ENCODE measurements at places on chromosomes 13 and 19.
A peak's percentile ranks its signal among the peaks of the same experiment; 100 is the strongest.

DNA sequence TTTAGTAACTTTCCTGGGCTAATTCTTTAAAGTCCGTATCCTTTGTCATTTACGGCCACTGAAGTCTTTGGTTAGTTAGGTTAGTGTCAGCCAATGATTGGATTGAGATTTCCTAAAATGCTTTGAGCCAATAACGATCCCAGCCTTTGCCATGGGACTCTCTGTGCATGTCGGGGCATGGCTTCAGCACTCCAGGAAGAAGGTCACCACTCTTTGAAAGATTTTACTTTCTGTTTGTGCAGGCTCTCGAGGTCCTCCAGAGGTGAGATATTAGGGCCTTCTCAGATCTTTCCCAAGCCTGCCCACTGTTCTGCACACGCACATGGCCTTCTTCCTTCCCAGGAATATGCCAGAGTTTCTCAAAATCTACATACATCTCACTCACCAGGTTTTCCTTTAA, 153.7 kb upstream of the ARGLU1 start:
- DNase-seq, result no peak

GRCh38 chr19:52741951-52742485, 7.2 kb upstream of the ZNF611 start:
- DNase-seq, result no peak

GRCh38 chr13:98658131-98658530, 81.2 kb upstream of the STK24 start:
- DNase-seq, result no peak

- DNase-seq, result no peak
These were observed 721.5 kb upstream of the KLHL1 start for GRCh38 chr13:70829748-70830147.

GRCh38 chr19:17232258-17232657, 6.2 kb downstream of the OCEL1 start:
- DNase-seq, result no peak

DNA sequence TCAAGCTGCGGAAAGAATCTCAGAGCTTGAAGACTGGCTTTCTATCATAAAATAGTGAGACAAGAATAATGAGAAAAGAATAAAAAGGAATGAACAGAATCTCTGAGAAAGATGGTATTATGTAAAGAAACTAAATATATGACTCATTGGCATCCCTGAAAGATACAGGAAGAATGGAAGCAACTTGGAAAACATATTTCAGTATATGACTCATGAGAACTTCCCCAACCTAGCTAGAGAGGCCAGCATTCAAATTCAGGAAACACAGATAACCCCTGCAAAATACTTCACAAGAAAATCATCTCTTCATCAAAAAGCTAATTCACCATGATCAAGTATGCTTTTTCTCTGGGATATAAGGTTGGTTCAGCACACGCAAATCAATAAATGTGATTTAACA, 2318.0 kb downstream of the PCDH9 start:
- DNase-seq, result no peak

GRCh38 chr19:18846862-18847548, 15.2 kb downstream of the UPF1 start:
- DNase-seq, result peak; percentile 73

DNA sequence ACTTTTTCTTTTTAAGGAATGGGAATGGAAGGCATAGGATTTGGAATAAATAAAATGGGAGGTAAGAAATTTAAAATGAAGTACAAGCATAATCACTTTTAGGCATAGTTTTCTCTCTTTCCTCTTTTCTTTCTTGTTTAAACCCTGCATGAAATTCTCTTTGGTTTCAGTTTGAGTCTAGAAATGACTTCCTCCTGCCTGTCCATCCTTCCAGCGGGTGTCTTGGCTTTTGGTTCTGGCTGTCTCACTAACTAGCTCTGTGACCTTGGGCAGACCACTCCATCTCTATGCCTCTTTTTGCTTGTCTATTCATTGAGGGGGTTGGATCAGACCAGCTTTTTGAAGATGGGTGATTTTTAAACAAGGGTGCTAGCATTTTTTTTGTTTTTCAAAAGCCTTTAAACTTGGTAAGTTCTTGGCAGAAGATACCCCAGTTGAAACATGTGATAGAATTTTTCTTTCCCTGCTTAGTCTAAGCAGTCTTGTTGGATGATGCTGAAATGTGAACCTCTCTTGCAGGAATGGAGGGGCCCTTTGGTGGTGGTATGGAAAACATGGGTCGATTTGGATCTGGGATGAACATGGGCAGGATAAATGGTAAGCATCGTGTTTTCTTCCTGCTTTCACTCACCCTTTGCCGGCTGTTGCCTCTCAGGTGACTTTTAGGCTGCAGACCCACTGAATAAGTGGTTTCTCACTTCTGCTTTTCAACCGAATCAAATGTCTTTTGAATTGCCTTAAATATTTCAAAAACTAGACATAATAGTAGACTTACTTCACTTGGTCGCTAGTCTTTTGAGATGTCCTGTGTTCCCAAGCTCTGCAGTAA, 28.6 kb downstream of the PRAM1 start:
- no peak for DNase-seq

DNA sequence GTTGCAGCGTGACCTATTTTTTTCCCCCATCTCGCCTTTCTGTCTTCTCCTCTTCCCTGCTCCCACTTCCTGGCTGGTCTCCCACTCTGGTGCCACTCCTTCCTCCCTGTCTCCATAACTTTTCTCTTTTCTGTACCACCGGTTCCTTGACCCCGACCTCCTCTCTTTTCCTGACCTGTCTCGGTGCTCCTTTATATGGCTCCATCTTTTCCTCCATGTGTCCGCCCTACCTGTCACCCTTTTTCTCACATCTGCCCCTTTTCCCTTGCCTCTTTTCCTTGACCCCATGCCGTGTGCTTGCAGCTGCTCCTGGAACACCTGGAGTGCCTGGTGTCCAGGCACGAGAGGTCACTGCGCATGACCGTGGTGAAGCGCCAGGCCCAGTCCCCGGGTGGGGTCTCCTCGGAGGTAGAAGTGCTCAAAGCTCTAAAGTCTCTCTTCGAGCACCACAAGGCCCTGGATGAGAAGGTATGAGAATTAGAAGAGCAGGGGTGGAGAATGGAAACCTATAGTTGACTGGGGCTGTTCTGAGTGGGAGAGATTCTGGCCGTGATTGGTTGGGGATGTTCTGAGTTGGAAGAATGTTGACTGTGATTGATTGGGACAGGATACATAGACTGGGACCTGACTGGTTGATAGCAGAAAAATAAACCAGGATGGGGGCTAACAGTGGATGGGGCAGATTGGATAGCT, 9.3 kb downstream of the PPFIA3 start:
- no peak for DNase-seq

- DNase-seq, result no peak
These were observed 463.8 kb upstream of the ARGLU1 start for GRCh38 chr13:107031716-107032115.

GRCh38 chr13:18233783-18234299, 947.8 kb downstream of the TUBA3C start:
- no peak for DNase-seq

GRCh38 chr13:109043636-109044035, 414.2 kb downstream of the MYO16 start:
- no peak for DNase-seq

DNA sequence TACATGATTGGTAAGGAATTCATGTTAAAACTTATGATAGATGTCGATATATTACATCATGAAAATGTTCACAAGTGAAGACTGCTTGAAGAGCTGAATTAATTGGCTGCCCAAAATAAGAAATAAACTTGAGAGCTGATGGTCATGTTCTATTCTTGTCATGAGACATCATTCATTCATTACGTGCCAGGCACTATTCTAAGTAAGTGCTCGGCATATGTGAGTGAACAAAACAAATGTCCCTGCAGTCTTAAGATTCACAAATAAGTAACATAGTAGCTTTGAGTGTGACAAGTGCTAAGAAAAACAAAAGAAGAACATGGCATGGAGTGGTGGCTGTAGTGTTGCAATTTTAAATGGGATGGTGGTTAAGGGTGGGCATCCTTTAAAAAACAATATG, 329.3 kb downstream of the SUCLA2 start:
- DNase-seq, result no peak

DNA sequence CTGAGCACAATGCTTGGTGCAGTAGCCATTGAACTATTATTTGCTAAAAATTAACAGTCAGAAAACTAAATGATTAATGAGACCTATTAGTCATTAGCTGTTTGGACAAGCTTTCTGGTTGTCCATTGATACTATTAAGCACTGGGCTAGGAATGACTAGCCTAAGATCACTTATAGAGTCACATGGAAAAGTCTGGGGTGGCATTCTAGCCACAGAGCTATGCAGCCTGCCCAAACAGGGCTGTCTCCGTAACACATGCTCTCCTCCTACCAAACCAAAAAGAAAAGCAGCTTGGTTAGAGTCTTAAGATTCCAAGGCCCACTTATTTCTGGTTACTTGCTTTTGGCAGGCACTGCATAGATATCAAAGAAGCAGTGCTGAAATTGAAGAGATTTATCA, 193.5 kb upstream of the NBEA start:
- DNase-seq, result no peak

DNA sequence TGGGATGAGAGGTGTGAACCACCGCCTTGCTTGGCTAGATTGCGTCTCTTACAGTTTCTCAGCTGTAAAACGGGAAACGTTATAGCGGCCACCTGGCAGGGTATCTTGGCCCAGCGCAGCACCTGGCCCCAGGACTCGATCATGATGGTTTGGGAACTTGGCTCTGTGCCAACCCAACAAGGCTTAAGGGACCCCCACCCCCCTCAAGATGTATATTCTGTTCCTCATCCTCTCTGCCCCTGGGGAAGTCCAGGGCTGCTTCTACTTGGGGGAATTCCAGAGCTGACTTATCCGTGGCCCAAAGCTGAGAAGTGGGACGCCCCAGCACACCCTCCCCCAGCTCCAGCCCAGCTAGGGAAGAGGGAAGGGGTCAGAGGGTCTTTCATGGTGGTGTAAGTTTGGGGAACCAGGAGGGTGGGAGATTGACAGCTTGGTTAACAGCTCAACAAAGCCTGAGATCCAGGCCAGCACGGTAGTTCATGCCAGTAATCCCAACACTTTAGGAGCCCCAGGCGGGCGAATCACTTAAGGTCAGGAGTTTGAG, 695 bp downstream of the ICAM1 start:
- DNase-seq, result no peak

DNA sequence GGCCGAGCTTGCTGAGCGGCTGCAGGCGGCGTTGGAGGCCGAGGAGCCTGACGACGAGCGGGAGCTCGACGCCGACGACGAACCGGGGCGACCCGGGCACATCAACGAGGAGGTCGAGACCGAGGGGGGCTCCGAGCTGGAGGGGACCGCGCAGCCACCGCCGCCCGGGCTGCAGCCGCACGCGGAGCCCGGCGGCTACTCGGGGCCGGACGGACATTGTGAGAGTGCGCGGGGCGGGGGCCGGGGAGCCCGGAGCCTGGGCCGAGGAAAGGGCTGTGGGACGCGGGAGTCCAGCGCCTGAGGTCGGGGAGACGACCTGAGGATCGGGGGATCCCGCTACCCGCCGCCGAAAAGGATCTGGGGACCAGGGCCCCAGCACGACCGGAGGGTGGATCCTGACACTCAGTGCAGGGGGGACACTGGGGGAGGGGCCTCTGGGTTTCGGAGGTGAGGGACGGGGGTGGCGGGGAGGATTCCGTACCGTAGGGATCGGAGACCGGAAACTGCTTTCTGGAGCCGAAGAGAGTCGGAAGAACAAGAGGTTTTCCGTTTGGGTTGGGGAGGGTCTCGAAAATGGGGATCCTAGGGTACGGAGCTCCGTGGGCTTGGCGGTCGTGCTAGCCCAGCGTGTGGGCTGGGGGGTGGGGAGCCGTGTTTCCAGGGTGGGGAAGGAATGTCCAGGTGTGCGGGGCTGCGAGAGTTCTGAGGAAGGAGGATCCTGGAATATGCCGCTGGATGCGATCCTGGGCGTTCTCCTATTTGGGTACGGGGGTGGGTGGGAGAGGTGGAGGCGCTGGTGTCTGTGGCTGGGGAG, 616 bp downstream of the HNRNPUL1 start:
- DNase-seq, result peak; percentile 41

DNA sequence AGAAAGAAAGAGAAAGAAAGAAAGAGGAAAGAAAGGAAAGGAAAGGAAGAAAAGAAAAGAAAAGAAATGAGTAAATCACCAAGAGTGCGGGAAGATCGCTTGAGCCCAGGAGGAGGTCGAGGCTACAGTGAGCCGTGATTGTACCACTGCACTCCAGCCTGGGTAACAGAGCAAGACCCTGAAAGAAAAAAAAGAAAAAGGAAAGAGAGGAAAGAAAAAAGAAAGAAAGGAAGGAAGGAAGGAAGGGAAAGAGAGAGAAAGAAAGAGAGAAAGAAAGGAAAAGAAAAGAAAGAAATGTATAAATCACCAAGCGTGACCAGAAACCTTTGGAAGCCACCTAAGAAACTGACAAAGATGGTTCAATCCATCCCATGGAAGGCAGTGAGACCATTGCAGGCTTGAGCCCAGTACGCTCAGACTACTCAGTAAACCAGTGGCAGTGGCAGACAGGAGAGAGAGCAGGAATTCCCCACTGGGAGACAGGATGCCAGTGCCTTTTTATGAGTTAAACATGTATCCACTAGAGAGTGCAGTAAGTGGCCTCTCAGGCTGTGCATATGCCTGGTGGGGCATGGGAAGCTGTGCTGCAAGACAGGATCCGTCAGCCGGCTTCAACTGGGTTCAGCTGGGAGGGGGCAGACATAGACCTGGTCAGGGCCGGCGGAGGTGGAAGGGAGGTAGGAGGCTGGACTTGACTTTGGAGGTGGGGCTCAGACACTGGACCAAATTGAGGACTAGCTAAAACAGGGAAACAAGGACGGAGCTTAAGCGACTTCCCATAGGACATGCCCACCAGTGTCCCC, 4.8 kb downstream of the GPR42 start:
- DNase-seq, result no peak

DNA sequence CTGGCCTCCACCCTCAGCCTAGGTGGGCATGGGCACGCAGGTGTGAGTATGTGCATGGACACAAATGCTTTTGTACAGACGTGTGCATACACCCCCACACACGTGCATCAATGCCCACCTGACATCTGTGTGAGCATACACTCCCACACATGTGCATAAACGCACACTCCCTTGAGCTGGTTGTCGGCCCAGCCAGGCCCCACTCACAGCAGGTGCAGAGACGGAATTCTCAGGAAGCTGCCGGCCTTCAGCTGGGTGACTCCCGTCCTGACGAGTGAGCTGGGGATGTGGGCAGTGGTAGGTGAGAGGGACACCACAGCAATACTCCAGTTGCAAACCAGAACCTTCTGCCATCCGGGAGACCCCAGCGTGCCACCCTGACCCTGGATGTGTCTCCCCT, 1.0 kb downstream of the LGI4 start:
- DNase-seq, result no peak

DNA sequence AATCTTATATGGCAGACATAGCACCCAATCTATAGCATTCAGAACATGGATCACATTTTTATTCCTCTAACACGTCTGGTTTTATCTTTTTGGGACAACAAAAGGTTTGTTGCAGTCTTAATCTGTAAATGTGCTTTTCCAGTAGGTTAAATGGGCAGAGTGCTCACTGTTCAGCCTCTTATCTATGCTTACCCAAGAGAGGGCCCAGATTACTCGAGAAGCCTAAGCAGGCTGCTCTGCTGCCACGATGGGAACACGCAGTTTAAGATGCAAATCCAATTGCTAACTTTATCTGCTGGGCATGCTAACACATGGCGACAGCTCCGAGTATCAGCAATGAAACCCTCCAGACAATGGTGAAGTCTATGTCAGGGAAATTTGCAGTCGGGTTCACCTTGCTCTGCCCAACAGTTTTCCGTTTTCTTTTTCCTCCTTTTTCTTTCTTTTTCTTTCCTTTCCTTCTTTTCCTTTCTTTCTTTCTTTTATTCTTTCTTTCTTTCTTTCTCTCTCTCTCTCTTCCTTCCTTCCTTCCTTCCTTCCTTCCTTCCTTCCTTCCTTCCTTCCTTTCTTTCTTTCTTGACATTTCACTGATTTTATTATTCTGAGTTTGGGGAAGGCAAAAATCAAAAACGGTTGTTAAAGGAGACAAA, 115.3 kb downstream of the RBM26 start:
- no peak for DNase-seq
